CD4-positive, alpha-beta T cell treated with Interleukin-1 beta for 1 hour (primary cell): ENCODE measurements at places on chromosomes 2 and 18.

- DNase-seq, result no peak
Observed at GRCh38 chr18:24273596-24273995, 124.0 kb downstream of the OSBPL1A start.

GRCh38 chr2:168622559-168622958 lies 166.5 kb downstream of the CERS6 start:
- DNase-seq, result no peak

DNA sequence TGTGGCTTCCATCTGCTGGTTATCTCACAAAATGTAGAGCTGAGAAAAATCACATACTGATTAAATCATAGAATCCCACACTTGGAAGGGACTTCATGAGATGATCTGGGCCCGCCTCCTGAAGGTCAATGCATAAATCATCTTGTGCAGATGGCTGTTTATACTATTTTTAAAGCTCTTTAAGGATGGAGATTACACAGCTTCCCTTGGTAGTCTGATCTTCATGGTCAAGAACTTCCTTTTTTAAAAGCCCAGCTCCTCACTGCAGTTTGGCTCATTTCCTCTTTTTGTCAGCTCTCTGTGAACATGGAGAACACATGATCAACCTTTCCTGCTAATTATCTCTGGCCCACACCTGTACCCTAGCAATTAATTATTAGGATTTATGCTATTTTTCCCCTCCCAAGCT lies 25.9 kb downstream of the GCG start:
- DNase-seq, result no peak

DNA sequence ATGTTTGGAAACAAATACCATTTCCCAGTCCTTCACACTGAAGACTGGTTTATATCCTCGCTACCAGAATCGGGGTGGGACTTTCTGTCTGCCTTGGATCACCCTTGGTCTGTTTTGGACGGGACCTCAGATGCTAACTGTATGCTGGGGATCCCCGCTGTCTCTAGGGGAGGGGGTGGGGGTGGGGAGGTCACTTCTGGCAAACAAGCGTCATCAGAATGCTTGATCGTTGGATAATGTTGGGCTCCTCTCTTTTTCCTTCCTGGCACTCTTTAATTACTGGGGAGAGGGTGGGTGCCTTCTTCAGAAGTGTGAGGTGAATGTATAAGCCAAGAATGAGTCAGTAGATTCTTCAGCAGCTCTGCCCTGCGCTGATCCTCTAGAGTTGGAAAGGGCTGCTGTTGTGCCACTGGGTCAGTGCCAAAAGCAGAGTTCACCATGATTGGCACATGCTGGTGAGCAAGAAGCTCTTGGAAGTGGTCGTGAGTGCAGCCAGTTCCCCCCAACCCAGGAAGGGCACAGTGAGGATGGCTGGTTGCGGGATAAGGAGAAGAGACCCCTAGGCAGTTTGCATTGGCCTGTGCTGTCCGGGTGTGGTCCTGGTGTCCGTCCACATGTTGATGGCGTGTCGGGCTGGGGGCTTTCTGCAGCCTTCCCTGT lies 32.2 kb downstream of the DGKD start:
- no peak for DNase-seq

DNA sequence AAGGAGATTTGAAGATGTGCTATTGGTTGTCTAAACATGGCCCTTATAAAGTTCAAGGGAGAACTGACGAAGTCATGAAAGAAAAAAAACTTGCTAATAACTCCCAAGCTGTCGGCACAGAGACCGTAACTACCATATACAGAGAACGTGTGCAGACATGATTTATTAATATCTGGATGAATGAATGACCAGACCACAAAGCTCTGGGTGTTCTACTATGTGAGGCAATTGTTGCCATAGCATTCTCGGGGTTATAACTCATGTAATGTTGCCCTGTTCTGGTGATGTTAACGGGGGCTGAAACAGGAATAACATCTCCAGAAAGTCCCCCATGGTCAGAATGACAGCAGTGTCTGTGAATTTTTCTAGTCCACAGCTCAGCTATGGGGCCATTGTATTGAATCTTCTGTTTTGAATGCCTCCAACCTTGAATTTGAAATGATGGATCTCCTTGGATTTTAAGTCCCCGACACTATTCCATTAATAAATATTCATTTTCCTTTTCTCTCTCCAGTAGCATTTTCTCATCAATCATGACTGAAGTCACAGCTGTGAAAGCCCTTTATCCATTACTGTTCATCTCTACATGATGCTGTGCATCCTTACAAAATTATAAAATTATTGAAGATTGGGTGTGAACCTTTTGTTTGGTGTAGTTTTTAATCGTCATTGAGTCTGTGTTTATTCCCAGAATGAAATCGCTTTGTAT lies 483.4 kb upstream of the KLHL29 start:
- DNase-seq, result no peak

DNA sequence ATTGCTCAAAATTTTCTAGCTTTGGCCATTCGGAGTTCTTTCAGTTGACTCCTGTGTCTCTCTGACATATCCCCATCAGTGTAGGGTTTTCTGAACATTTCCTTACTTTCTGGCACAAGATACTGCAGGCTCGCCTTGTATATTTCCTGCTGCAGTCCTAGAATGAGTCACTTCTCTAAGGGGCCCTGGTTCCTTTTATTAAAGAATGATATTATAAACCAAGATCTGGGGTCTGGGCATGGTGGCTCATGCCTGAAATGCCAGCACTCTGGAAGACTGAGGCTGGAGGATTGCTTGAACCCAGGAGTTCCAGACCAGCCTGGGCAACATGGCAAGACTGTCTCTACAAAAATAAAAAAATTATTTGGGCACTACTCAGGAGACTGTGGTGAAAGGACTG lies 3.0 kb upstream of the RPL37A start:
- no peak for DNase-seq

DNA sequence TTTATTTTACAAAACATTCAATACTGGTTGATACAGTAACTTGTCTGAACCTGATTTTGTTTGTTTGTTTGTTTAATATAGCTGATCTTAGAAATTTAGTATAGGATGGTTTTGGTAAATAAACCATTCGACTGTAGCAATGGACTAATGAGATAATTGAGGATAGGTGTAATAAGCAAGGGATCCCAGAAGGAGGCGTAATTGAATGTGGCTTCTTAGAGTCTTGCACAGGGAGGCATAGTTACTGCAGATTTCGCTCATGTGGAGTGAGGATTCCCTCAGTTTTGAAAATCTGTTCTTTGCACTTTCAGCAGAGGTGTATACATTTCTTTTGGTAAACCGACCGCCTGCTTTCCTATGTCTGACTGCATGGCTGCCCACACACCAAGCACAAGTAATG lies 709.6 kb downstream of the SOCS6 start:
- no peak for DNase-seq

DNA sequence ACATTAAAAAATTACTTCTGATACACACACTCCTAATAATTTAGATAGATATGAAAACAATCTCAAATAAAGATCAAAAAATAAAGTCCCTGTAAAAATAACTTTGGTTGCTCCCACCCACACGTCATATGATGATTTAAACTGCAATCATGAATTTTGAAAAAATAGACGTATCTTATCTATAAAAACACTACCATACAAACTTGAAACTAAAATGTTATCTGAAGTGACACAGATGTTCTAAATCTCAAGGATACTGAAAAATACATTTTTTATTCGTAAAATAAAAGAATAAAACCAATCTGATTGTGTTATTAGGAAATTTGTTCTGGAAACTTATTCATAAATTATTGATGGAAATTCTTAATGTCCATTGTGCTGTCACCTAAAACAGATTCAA lies 8.1 kb upstream of the BOLA3 start:
- no peak for DNase-seq

DNA sequence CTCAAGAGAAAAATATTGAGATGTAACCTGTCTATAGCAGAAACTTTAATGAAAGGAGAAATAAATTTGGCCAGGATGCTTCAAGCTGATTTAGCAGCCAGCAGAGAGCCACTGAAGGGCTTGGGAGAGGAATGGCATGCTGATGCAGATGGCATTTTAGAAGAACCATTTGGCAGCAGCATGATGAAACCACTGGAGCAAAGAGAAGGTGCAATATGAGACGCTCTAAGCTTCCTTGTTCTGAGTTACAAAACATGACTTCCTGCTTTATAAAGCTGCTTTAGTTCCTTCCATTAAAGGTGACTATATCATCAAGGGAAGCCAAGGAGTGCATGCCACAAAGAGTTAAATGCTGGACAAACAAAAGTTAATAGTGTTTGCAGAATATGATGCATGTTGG lies 189.7 kb downstream of the PID1 start:
- DNase-seq, result no peak

GRCh38 chr2:36453652-36454051 lies 98.1 kb downstream of the CRIM1 start:
- DNase-seq, result no peak

DNA sequence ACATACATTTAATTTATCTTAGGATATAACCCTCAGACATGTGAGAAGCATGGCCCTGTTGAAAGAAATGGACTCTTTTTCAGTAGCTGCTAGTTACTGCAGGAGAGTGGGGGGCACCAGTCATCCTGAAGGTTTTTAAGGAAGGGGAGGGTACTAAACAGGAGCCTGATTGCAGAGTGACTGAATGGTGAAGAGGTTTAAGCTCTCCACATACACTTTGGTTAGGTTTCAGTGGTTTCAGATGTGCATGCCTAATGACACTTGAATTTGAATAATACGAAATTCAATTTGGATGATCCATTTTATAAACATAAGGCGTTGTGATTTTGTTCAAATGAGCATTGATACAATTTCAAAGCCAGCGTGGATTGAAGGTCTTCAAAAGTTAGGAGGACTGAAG lies 10.9 kb upstream of the FAM237A start:
- no peak for DNase-seq

DNA sequence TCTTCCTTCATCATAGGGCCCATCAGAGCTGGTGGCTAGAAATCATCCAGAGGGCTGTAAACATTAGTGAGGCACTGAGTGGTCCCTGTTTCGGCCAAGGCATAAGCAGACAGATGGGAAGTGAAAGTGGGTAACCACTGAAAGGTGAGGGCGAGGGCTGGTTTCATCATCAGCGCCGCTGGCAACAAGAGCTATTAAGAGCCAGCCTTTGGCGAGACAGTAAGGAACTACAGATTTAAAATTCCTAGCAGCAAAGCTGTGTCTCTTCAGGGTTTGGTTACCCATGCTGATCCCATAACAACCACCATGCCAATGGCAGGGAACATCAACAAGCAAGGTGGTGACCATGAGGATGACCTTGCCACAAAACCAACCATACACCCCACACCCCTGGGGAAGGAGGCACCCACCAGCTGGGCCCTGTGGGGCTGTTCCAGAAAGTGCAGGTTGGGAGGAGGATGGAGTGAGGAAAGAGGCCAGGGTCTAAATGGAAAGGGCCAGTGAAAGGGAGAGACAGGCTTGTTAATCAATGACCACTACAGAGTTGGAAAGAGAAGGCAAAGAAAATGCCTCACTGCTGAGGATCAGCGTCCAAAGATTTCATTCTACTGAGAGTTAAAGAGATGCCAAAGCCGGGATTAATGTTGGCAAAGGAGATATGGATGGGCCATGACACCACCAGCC lies 9.0 kb upstream of the SLC20A1 start:
- no peak for DNase-seq

DNA sequence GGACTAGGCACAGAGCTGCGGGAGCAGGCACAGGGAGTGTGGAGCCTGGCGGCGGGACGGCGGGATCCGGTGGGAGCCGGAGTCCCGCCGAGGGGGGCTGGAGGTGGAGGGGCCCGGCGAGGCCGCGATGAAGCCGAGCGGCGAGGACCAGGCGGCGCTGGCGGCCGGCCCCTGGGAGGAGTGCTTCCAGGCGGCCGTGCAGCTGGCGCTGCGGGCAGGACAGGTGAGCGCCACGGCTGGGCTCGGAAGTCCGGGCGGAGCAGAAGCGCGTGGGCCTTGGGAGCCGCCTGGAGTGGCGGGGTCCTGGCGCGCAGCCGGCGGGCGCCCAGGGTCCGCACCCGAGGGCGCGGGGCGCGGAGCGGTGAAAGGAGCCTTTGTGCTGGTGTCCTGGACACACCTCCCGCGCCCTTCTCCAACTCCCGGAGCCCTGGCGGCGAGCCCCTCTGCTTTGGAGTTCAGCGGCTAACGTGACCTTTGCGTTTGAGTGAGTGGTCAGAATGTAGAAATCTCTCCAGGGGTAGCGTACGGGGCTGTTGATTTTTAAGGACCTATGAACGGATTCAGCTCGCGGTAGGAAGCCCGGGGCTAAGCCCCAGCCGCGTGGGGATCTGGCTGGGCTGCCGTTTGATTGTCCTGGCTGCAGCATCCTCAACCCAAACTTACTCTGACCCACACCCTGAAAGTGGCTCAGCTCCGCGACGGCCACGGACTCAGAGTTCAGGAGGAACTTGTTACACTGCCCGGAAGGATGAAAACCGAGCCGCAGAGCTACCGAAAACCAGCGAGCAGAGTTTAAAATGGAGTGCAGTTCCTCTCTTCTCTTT lies 448 bp downstream of the IMPA2 start:
- peak; percentile 14 for DNase-seq

GRCh38 chr2:134290358-134290757 lies 36.5 kb downstream of the MGAT5 start:
- no peak for DNase-seq
